ENCODE measurements at places on chromosomes 7 and 10.

DNA sequence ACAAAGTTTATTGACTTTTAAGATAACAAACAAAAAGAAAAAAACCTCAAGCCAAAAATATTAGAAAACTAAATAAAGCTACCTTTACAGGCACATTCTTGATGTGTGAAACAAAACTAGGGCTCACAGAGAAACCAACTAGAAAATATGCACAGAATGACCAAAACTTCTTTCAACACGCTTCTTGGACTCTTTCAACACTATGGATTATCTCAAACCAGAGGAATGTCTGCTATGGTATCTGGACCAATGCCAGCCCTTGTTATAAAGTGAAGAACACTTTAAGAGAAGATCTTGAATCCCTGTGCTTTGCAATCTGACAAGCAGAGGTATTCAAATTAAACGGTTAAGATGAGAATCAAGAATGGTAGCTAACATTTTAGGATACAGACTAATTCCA is 76.6 kb downstream of the DNAJC1 start:
- no peak for DNase-seq

- no peak for DNase-seq
These were observed 600.5 kb downstream of the MAGI2 start for GRCh38 chr7:78852951-78853350.

DNA sequence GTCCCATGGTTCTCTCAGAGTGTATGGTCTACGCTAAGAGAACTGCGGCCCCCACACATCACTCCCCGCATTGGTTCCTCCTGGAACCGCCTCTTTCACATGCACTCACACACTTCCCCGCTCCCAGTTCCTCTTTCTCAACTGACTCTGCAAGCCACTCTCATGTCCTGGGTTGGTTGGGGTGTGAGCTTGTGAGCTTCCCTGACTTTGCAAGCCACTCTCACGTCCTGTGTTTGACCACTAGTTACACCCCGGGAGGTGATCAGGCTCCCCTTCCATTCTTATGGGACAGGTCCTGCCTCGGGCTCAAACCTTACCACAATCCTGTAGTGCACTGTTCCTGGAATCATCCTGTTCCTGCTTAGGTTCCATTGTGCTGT is 105.0 kb downstream of the TRIM24 start:
- no peak for DNase-seq

DNA sequence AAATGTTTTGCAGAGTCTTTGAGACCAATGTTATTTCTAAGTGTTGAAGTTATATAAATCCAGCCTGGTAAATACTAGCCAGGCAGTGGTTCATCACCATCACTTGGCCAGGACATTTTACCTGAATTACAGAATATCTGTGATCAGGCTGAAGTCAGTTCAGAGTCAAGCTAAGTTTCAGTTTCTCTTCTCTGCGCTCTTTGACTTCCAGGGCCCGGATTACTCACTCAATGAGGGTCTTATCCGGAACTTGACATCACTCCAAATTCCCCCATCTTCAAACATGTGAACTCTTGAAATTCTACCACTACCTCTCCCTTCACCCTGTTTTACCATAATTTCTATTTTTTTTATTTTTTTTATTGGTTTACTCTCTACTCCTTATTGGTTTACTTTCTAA is 36.6 kb upstream of the CCAR1 start:
- DNase-seq = no peak

GRCh38 chr10:393106-393745 is 258.0 kb downstream of the ZMYND11 start:
- no peak for DNase-seq

DNA sequence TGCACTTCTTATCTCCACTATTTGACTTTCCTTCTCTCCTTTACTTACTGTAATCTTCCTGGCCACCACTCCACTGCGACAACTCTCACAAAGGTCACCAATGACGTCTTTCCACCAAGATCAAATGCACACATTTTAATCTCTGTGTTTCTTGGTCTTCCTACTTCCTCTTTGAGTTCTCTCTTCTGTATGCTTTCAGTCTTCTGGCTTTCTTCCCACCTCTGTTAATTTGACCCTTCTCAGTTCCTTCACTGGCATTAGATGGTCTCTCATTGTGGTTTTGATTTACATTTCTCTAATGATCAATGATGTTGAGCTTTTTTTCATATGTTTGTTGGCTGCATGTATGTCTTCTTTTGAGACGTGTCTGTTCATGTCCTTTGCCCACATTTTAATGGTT is 31.9 kb downstream of the FAM107B start:
- DNase-seq = no peak

GRCh38 chr10:31035266-31035798 is 3.7 kb upstream of the ZNF438 start:
- no peak for DNase-seq

GRCh38 chr10:77510695-77511094 is 126.9 kb downstream of the KCNMA1 start:
- DNase-seq = no peak

- no peak for DNase-seq
These were observed 101.6 kb downstream of the PRTFDC1 start for GRCh38 chr10:24850727-24851296.

- peak; percentile 42 for DNase-seq
These were observed 30.4 kb downstream of the CNTNAP2 start for GRCh38 chr7:146146831-146147486.

DNA sequence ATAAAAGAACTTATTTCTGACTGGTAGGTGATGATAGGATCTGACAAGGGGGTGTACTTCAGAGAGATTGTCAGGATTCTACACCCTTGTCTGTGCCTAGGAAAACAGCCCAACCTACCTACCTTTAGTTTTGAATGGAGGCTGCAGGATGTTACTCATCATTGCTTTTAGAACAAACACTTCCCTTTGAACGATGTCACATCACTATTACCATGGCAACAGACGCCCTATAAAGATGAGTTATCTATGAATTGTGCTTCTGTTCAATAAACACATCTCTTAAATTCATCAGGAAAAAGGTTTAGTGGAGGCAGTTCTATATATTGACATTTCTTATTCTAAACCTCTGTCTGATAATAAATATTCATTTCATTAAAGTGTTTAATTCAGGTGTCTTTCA is 362.4 kb downstream of the CNTNAP2 start:
- DNase-seq = no peak

DNA sequence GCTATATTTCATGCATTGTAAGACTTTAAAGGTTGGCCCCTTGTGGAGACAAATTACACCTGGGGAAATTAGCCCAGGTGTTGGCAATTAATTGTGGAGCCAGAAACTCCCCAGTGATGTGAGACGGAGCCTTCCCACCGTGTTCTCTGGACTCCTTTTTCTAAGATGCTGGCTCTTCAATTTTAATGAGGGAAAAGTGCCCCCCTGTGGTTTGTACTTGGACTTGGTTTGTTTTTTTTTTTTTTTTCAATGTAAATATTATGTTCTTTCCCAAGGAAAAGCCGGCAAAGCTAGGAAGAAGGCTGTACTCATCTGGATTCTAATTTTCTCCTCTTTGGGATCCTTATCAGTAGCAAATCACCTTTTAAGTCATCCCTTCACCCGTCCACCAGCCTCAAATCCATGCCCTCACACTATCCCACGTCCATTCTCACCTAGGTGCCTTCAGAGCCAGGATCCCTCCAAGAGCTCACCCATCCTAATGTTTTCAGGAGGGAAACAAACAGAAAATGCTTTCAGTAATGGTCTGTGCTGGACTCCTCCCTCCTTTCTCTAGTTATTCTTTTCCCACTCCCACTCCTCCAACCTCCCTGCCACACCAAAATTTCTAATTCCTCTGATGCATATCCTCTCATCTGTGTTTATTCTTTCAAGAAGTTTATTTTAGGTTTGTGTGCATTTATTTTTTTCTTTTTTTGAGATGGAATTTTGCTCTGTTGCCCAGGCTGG is 20.4 kb upstream of the ST8SIA6 start:
- no peak for DNase-seq

- no peak for DNase-seq
These were observed 1358.7 kb upstream of the SORCS1 start for GRCh38 chr10:108523016-108523800.

DNA sequence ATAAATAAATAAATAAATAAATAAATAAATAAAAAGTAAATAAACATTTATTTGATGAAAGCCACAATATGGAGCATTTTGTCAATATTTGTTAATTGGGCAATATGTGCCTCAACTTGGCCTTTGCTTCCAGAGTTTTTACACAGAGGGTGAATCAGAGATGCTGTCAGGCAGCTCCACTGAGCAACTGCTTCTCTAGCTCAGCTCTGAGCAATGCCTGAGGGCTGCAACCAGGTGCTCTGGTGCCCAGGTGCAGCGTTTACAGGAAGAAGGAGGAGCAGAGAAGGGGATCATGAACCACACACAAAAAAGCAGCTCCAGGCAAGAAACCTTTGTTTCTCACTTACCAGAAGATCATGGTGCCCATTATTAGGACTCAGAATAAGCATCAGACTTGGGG is 876.2 kb upstream of the AUTS2 start:
- DNase-seq = peak; percentile 66

GRCh38 chr7:4612237-4612636 is 69.9 kb upstream of the FOXK1 start:
- DNase-seq = no peak

DNA sequence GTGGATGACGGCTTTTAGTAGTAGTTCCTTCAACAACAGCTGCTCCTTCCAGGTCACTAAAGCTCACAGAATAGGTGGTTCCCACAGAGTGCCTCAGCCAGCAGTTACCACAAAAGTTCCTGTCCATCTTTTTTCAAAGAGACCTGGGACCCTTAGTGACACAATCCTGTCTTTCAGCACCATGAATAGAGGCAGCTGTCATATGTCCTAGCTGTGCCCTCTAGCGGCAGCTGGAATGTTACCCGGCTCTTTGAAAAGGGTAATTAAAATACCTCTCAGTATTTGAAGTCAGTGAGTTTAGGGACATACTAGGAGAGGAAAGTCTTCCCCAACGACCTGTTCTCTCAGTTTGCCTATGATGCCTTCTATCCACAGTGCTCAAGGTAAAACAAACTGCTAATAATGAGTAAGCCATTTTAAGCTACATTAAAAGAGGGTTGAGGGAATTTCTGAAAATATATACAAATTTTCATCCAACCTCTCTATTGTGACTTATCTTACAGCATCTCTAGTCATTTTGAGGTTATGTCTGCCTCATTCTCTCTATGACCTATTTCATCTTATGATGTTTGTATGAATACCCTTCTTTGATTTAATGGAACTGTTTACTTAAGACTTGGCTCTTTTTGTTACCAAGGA is 290.8 kb downstream of the NXPH1 start:
- DNase-seq = peak; percentile 70

- DNase-seq = no peak
These were observed 40.8 kb downstream of the RGS10 start for GRCh38 chr10:119501690-119502089.

DNA sequence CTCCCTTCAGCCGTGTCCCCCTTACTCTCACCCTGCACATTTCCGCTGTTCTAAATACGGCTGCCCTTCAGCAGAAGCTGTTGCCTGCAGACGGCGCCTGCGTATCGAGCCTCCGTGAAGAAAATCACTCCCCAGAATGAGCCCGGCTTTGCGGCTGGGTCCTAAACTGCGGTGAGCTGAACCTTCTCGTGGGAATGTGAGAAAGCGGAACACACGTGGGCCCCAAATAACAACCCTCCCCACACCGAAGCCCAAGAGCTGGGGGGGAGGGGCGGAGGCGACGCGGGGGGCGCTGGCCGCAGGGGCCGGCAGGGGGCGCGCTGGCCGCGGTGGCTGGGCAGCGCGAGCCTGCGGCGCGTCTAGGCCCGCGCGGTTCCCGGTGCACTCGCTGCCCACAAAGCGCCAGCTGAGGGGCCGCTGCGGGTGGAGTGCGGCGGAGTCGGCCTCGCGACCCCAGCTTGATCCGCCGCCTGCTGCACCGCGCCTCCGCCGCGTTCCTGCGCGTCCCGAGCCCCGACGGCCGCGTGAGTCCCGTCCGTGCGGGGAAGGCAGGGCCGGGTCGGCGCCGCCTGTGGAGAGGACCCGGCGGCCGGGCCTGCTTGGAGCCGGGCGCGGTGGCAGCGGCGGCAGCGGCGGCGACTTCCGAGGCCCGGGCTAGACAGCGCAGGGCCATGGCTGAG is at the start of gene ZNF398:
ZNF398 (plus strand) TSS at position 382 of the 680 bp plus-strand sequence; CDS start at position 672, 290 bp downstream.
- peak; percentile 73 for DNase-seq

GRCh38 chr7:157589680-157590079 is 252.9 kb downstream of the DNAJB6 start:
- DNase-seq = no peak

- DNase-seq = no peak
These were observed 5.8 kb downstream of the CDCA7L start for GRCh38 chr7:21939858-21940372.

- DNase-seq = no peak
These were observed 19.5 kb downstream of the HDAC9 start for GRCh38 chr7:18515067-18515466.

- no peak for DNase-seq
These were observed 57.5 kb downstream of the HDAC9 start for GRCh38 chr7:18552943-18553604.

- no peak for DNase-seq
These were observed 41.2 kb downstream of the SPAG6 start for GRCh38 chr10:22386503-22386902.

GRCh38 chr7:4631380-4632179 is 50.5 kb upstream of the FOXK1 start:
- peak; percentile 64 for DNase-seq

All from NCI-H1436 (cell line).